ENCODE measurements at places on chromosomes 1 and 21. TPM values are rescaled to one million over a fixed set of nuclear protein-coding genes. Genes with fewer than 3 reads are reported as not detected.

The B4GALT3 gene
- 18.3 TPM for total RNA-seq

The RALGPS2 gene
- total RNA-seq, result 42.1 TPM

The AMY2A gene
- not detected for total RNA-seq

The EPHX1 gene
- total RNA-seq, result 8.0 TPM

The SH2D1B gene
- not detected for total RNA-seq

The SERPINC1 gene
- total RNA-seq, result 0.12 TPM

The LCE1C gene
- total RNA-seq, result not detected

The SHISA4 gene
- total RNA-seq, result 6.9 TPM

The IRF6 gene
- 0.62 TPM for total RNA-seq

The C1orf141 gene
- total RNA-seq, result not detected

The LINGO4 gene
- total RNA-seq, result under 0.01 TPM

The RAP1GAP gene
- total RNA-seq, result 1.2 TPM
